ENCODE measurements at places on chromosomes 5 and 9.
A peak's percentile ranks its signal among the peaks of the same experiment; 100 is the strongest.

DNA sequence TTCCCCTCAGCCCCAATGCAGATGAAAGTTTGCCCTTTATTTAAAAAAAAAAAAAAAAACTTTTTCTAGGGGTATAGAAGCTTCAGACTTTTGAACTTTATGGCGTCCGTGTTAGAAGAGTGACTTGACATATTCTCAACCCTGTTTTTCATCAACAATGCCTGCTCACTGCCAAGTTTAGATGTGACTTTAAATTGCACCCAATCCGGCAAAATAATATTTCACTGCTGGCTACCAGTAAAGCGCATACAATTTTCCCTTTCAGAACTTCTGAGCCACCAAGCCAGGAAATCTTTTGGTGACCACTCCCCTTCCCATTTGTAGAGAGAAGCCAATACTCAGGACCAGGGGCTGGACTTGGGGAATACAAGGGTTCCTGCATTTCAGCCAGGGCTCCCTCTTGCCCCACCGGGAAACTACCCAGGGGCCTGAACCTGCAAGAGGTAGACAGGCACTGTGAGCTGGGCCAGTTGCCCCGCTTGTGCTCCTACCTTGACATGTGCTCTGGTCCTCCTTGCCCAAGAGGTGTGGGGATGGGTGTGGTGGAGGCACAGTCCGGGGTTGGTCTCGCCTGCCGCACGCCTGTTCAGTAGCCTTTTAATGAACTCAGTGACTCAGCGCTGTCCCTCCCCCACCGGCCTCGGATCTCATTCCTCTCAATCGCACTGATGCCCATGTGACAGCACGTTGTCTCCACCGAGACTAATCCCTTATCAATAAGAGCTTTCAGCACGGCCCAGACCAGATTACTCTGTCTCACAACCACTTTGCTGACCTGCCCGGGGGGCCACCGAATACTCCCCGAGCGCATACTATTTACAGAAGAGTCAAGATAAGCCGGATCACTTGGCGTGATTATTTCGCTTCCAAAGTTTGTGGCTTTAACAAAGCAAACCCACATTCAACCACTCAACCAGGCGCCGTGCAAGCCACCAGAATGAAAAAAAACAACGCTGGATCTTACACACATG lies 226.4 kb downstream of the DCP2 start:
- no peak for DNase-seq

GRCh38 chr9:35826071-35826701 lies 2.3 kb downstream of the FAM221B start:
- peak; percentile 7 for DNase-seq

DNA sequence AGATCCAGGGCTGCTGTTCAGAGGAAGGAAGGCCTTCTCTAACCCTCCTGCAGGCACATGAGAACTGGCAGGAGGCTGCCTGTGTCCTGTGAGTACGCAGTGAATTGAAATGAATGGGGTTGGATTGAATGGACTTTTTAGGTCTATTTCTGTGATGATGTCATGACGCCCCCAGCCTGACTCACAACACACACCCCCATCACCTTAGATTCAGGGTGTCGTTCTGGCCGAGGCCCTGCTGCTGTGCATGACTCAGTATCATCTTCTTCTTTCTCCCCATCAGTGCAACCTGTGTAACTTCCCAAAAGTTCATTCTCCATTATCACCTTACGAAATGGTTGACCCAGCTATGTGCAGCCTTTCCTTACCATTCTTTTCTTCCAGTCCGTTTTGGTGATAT lies 5.4 kb downstream of the PCAT7 start:
- no peak for DNase-seq

DNA sequence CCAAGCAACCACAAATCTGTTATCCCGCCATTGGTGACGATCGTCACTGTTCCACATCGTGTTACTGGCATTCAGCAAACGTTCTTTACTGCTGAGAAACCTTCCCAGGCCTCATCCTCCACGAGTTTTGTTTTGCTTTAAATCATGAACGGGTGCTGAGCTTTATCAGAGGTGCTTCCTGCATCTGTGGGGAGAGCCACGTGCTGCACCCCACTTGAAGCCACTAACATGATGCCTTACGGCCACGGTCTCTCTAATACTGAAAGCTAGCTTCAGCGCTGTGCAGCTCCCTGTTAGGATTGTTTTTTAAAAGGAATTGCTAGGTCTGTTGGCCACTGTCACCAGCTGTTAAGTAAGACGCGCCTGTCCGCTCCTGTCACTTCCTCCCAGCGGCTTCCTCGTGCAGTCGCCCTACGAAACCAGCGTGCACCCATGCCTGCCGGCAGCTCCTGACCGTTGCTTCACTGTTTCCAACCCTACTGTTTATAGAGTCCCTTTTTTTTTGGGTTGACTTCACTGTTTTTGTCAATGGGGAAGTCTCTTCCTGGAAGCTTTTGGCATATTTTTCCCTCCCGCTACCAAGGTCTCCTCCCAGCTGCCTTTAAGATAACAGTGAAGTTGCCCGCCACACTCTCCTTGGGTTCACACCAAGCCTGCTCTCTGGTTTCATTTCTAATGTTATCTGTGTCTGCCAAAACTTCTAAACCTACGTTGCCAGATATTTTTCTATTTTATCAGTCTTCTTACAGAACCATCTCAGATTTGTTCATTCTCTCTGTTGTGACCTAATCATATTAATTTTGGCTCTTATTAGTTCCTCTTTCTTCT lies 20.3 kb downstream of the LPCAT1 start:
- DNase-seq: no peak

- DNase-seq: no peak
Measured at GRCh38 chr5:127518319-127518621, 830 bp downstream of the PRRC1 start.

DNA sequence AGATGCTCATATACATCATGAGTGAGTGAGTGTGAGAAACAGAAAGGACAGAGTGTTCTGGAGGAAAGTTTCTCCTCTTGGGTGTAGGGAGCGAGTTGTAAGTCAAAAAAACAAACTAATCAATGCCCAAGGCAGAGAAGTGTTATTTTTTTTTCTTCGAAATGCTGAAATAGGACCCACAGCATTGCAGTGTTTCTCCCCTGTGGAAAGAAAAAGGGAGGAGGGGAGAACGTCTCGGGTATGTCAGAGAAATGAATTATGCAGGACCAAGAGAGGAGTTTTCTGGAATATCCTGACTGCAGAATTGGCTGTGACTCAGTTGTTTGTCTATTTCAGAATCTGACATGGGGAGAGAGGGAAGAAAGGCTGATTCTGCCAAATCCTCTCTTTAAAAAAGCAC lies 337.9 kb upstream of the RFX3 start:
- DNase-seq: no peak

DNA sequence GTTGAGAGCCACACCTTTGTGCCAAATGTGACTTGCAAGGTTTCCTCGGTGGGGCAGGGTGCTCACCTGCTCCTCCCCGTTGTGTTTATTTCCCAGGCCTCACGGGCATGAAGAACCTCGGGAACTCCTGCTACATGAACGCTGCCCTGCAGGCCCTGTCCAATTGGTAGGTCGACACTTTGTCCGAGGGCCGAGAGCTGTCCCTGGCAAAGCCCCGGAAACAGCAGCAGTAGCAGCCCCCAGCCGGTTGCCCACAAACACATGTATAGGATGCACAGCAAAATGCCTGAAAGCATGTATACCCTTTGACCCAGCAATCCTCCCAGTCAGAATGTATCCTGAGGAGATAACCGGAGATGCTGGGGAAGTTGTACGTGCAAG lies 26.2 kb downstream of the USP20 start:
- no peak for DNase-seq

- no peak for DNase-seq
Measured at GRCh38 chr5:9166202-9167112, 379.4 kb downstream of the SEMA5A start.

DNA sequence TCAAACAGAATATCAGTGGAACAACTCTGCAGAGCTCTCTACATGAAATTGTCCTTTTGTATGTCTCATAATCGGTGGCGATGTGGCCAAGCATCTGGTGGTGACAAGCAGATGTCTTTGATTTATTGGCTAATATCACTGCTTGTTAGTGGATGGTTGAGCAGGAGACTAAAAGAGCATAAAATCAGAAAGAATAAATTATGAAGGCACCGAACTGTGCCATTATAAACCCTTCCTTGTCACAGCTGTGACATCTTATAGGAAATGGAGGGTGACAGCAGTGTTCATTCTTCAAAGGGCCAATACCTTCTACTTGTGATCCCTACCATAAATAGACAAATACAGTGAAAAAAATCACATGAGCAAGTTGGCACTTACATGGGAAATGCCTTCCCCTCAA lies 1404.3 kb downstream of the MAT2B start:
- no peak for DNase-seq

DNA sequence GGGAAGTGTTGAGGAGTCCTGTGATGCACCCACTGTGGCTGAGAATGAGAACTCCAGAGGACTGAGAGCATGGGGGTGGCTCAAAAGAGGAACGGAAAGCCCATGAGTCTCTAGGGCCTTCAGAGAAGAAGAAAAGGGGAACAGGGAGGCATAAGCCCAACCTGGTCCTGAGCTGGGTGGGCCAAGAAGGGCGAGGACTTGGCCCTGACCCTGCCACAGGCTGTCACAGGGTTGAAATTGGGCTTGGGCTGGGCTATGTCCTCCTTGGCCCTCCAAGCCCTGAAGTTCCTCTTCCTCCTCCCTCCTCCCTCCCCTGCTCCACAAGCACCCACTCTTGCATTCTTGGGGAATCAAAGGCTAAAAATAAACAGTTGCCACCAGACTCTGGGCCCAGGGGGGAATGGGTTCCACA lies 49.3 kb upstream of the PPARGC1B start:
- DNase-seq: no peak

DNA sequence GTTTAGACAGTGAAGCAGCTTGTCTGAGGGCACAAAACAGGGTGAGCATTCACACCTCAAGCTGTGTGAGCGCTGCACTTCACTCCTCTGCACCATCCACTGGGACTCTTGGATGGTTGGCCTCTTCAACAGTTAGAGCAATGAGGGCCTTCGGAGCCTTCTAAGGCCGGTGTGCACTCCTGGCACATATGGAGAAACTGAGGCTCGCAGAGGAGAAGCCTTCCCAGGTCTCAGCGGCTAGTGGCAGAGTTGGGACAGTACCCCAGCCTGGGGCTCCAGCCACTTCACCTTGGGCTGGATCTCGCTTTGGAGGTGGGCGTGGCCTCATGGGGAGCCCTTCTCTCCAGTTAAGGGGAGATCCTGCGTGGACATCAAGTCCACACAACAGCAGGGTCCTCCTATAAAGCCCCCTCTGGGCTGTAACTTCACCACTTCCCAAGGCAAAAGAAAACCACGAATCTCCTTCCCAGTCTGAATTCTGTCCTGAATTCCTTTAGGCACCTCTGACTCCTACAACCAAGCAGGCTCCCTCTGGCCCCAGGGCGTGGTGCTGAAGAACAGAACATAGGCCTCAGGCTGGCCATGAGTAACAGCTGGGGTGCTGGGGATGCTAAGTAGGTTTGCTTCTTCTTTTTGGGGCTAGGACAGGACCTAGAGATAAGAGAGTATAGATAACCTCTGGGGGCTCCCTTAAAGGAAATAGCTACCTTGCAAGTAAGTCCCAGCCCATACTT lies 30.5 kb upstream of the CSF1R start:
- no peak for DNase-seq
